ENCODE measurements at places on chromosomes 1 and 21.

- DNase-seq: no peak
Measured at GRCh38 chr1:27176323-27176722, 21.4 kb upstream of the SLC9A1 start.

- no peak for DNase-seq
Measured at GRCh38 chr1:225772323-225772768, 5.3 kb upstream of the SRP9 start.

DNA sequence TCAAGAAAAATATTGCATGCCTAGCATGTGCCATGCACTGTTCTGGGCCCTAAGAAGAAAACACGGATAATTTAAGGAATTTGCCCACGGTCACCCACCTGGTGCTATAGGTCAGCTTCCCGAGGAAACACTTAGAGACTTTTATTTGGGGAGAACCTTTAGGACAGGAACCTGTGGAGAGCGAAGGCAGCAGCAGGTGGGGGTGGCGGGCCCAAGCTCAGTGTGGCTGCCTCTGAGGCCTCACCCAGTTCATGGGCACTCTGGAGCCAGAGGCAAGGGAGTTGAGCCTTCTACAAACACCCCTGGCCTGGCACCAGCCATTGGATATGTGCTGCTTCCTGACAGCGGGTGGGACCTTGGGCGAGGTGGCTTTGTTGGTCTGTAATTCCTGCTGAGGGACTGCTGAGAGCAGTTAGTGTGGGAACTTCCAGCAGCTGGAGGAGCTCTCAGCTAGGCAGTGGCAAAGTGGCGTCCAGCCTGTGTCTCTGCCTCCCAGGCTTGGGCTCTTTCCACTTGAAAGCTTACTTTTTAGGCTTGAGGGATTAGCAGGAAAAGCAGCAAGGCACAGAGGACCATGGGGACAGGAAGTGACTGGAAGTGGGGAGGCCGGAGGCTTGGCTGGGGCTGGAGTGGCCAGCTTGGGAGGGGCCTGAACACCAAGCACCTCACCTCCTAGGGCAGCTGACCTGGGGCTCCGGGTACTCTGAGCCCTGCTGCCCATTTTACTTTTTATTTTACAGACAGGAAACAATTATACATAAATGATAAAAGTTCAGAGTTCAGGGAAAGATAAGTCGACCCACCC lies 19.1 kb downstream of the MRPL37 start:
- no peak for DNase-seq

- DNase-seq: no peak
Measured at GRCh38 chr1:15962176-15962575, 13.7 kb downstream of the ZBTB17 start.

DNA sequence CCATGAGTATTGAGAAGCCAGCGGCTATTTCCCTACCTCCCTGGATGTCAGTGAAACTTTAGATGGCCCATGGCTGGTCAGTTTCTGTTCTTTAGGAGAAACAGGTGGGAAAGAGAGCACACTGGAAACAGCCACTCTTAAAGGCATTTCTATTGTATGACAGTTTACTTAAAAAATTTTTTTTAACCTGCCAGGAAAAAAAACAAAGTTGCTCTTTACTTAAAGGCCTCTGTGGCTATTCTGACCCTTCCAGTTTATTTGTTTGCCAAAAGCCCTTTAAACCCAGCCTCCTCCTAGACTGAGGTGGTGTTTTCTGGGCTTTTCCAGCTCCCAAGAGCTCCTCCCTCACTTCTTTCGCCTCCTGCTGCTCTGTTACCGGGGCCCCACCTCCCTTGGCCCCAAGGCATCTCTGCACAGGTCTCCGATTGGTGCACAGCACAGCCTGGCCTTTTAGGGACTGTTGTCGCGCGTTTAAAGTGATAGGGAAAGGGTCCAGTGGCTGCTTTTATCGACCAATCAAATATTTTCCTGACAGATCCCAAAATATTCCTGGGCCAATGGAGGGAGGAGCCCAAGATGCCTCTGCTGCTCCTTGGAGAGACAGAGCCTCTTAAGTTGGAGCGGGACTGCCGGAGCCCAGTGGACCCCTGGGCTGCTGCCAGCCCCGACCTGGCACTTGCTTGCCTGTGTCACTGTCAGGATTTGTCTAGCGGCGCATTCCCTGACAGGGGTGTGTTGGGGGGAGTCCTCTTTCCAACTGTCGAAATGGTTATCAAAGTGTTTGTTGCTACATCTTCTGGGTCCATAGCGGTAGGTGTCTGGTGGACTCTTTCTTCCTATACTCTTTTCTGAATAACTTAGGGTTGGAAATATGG lies at the start of gene SH3BGR:
Gene SH3BGR (plus strand): TSS at position 639 of the 875 bp plus-strand sequence. CDS start 127 bp downstream, at position 766.
- no peak for DNase-seq

DNA sequence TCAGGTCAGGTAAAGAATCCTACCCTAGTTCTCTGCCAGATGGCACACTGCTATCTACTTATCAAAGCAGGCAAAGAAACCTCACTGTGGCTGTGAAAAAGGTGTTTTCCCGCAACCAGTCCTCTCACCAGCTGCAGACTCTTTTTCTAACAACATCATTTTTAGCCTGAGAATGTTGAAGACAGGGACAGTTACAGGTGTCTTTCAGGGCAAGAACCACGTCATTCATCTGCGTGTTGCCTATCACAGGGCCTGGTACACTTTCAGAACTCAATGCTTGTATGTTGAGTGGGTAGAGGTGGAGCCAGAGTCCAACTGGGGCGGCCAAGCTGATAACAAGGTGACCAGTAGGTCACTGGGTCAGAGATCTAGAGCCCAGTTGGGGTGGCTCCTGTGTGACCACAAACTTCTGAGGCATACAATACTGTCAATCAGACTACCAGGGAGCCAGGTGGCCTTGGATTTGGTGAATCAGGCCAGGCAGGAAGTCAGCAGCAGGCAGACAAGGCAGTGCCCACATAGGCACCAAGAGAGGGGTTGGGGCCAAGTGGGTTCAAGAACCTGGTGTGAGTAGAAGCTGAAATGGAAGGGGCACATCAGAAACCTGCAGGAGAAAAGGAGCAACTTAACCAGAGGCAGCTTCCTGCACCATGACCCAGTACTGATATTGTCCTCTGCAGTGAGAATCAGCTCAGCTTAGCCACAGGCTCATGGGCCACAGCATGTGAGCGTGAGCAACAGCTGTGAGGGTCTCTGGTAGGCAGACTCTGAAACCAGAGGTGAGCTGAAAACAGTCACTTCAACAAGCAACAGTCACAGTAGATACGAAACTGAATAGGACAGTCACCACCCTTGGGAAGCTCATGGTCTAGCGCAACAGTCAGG lies 123.6 kb downstream of the DTL start:
- no peak for DNase-seq

DNA sequence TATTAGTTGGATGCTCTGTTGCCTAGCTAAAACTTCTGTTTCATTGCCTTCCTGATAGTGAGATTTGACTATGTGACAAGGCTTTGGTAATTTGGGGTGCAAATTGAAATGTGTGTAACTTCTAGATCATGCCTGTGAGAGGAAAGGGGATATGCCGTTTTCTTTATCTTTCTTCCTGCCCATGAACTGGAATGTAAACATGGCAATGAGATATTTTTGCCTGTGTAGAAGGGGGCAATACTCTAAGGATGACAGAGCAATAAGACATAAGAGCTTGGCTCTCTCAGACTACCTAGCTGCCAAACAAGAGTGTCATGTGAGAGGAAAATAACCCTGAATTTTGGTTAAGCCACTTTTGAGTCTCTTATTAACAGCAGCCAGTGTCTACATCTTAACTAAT lies 49.7 kb downstream of the RAP1A start:
- DNase-seq: no peak

DNA sequence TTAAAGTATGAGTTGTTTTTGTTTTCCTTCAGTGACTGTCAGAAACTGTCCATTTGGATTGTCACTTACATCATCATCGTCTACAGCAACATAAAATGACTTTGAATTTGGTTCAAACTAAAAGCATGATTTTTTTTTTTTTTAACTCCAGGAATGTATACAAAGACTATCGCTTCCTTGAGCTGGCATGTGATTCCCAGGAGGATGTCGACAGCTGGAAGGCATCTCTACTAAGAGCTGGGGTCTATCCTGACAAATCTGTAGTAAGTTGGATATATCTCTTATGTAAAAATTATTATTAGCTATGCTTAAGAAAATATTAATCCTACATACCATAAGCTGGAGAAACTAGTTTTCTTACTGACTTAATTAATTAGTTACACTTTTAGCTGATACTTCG lies 111.9 kb upstream of the C1orf105 start:
- no peak for DNase-seq

GRCh38 chr1:232518349-232518748 lies 111.6 kb downstream of the SIPA1L2 start:
- DNase-seq: no peak

GRCh38 chr21:39037807-39038405 lies 145.3 kb downstream of the PSMG1 start:
- DNase-seq: no peak

DNA sequence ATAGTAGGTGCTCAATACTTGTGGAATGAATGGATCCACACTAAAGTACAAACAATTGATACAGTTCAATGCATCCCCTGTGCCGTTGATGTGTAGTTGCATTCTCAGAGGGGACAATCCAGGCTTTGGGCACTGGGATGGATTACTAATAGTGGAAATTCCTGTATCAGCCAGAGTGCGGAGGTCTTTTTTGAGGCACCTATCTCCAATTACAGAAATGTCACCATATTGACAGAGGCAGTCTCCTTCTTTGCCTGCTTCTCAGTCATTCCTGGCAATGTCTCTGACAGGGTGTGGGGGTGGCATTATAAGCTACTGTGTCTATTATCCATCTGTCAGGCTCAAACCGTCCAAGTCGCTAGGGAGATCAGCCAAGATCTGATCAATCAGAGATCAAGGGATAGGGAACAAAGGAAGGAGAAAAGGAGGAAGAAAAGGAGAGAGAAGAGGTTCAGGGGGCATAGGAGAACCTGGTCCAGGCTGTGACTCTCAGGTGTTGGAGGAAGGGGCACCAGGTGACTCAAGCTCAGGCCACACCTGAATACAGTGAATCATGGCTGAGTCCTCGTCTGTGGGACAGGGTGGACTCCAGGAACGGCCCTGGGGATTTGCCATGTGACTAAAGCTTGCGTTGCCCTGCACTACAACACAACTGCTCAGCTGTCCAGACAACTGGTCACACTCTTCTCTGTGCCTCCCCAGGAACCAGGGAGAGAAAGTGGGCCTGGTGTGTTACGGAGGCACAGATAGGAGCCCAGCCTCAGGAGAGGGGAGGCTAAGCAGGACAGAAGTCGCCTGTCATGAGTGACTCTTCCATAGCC lies 3.4 kb upstream of the LAMB3 start:
- no peak for DNase-seq

DNA sequence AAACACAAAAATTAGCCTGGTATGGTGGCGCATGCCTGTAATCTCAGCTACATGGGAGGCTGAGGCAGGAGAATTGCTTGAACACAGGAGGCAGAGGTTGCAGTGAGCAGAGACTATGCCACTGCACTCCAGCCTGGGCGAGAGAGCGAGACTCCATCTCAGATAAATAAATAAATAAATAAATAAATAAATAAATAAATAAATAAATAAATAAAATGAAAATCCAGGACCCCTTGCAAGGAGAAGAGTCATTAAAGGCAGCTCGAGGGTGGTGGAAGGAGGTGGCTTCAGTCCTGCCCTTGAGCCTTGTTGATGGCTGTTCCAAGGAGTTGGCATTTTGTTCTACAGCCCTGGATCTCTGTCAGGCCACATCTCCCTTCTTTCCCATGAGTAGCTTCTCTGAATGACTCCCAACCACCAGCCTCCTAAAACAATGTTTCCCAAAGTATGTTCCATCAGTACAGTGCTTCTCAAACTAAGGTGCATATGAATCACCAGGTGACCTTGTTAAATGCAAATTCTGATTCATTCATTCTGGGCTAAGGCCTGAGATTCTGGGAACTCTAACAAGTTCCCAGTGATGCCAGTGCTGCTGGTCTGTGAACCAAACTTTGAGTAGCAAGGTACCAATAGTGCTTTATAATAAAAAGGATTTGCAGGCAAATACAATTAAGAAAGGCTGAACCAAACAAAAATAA lies 99.0 kb downstream of the KCNN3 start:
- DNase-seq: no peak

DNA sequence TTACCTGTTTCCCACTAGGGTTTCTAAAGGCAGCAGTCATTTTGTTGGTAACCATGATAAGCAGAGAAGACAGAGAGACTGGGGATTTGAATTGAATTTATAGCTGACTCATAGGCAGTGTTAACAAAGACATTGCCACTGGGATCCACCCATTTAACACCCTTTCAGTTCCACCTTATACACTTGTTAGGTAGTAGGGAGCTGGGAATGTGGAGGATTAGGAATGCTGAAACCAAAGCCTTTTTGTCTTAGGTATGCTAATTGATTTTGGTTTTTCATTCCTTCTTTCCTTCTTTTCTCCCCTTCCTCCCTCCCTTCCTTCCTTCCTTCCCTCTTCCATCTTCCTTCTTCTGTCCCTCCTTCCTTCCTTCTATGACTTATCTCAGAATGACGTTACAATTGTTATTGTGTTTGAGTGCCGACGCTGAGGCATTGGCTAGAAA lies 7.5 kb upstream of the EVI5 start:
- DNase-seq: no peak

GRCh38 chr1:99384021-99384420 lies 119.7 kb downstream of the PLPPR4 start:
- DNase-seq: no peak

- DNase-seq: no peak
Measured at GRCh38 chr1:34743775-34744174, 11.1 kb upstream of the GJB5 start.

DNA sequence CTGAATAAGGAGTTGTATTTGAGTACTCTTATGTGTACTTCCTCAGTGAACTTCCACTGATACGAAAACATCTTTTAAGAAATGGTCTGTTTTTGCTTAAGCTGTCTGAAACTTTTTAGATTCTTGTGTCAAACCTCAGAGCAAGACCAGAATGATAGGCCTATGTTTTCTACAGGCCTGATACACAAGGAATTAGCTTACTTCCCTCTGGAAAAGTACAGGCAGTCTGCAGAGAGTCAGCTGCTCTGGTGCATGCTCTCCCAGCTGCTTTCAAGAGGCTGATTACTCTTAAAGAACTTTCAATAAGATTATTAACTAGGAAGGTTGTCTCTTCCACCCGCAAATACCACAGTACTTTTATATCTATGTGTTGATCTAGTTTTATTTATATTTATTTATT lies 9.5 kb downstream of the SNX27 start:
- DNase-seq: no peak

DNA sequence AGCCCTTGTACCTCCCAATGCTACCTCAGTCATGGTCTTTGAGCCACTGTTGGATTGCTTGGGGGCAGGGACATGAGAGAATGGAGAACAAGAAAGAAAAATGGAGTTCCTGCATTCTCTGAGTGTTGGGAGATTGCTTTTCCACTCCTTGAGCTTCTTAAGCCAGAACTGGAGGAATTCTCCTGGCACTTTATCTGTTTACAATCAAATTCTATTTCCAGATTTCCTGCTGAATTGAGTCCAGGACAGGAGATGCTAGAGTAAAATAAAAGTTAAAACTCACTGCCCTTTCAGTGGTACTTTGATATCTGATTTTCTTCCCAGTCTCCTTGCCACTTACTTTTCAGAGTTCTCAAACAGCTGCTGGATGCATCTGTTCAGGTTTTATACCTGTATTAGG lies 24.4 kb upstream of the DEPDC1 start:
- DNase-seq: no peak
